Bone marrow (tissue), 2 donors: ENCODE measurements at places on chromosomes 11 and 22.

- DNase-seq: no peak
These were observed 40.7 kb downstream of the MYH9 start for GRCh38 chr22:36347094-36347493.

DNA sequence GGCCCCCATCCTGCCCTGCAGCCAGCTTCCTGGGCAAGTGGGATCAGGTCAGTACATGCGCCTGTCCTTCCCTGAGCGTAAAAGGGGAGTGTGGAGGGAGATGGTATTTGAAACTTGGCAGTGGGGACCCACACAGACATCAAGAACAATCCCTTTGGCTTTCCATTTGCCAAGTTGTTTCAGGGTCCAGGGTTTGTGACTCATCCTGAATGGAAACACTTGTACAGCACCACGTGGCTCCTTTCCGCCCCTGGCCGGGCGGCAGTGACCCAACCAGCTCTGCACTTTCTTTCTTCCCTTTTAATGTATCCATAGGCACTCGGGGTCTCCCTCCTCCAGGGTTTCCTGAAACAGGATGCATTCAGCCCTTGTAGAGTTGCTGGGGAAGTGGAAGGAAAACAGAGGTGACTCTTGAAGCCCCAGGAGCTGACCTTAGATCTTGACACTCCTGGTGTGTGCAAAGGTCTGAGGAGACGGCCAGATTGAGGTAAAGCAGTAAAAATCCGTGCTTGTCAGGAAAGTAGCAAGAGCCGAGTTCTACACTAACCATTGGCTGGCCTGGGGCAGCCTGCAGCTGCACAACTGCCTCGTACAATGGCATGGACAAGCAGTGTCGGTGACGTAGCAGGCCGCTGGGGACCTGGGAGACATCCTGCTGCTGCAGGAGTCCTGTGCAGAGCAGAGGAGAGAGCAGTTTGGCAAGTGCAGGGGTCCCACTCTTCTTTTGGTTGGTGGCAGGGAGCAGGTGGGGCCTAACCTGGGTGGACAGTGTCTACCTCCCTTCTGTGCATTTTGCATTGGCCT lies 189.8 kb downstream of the SNX19 start:
- no peak for DNase-seq

- no peak for DNase-seq
These were observed 42.6 kb upstream of the EED start for GRCh38 chr11:86202013-86202336.

DNA sequence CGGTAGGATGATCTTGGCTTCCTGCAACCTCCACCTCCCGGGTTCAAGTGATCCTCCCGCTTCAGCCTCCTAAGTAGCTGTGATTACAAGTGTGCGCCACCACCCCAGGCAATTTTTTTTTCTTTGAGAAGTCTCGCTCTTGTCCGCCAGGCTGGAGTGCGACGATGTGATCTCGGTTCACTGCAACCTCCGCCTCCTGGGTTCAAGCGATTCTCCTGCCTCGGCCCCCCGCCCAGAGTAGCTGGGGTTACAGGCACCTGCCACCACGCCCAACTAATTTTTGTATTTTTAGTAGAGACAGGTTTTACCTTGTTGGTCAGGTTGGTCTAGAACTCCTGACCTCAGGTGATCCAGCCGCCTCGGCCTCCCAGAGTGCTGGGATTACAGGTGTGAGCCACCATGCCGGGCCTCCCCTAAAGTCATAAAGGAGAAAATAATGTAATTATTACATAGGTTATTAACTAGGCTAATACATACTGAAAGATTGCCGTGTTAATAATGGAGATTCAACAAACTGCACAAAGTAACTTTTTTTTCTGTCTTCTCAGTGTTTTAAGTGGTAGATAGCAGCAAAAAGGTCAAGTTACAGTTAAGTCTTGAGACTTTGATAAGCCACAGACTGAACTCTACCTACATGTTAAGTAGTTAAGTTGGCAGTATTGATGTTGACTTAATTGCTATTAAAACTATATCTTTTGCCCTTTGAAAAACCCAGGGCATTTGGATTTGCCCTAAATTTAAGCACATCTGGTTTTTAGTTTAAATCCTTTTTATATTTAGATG lies 3.9 kb downstream of the CAPRIN1 start:
- DNase-seq: no peak

DNA sequence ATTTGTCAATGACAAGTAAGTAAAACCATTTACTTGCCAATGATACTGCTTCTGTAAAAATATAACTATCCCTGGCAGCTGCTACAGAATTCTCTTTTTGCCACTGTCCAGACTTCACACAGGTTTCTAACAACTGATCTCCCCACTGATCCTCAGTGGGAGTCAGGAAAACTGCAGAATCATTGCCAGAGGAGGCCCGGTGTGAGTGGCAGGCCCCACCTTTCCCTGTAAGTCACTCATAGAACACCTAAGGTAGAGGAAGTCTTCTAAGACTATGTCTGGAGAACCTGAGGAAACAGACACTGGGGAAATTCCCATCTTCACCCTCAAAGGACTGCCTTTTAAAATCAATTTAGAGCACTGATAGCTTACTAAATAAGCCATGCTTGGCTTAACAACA lies 66.3 kb downstream of the ZC3H12C start:
- DNase-seq: no peak

DNA sequence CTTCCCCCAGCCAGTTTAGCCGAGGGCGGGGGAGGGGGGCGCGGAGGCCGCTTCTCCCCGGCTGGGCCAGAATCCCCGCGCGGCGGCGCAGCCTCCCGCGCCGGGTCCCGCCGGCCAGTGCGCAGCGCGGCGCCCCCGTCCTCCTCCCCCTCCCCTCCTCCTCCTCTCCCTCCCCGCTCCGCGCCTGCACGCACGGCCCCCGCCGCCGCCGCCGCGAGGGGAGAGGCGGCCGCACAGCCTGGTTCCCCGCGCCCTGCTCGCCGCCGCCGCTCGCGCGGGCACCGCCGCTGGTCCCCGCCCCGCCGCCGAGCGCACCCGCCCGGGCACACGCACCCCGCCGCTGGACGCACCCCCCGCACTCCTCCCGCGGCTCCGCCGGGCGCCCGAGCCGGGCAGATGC lies at the start of gene FLRT1:
Gene FLRT1, plus strand, starts transcription at position 356 of the 400 bp plus-strand sequence. CDS start 80,337 bp downstream, outside the sequence.
- no peak for DNase-seq

GRCh38 chr11:64100782-64101353 lies 65.0 kb downstream of the MACROD1 start:
- no peak for DNase-seq

- DNase-seq: no peak
These were observed 37.1 kb upstream of the NFRKB start for GRCh38 chr11:129932381-129933067.

DNA sequence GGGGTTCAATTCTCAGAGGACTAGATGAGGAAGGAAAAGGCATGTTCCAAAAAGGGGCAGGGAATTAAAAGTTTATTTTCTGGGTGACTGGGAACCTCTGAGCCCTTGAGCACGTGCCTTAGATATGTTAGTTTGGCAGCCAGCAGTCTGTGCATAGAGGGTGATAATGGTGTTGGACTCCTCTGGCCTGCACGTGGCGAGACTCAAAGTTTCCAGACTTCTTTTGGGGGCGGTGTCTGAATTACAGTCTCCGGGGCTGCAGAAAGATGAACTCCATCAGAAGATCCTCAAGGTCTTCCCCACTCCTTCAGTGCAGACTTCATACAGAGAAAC lies 861 bp upstream of the ZNRF3 start:
- DNase-seq: no peak

DNA sequence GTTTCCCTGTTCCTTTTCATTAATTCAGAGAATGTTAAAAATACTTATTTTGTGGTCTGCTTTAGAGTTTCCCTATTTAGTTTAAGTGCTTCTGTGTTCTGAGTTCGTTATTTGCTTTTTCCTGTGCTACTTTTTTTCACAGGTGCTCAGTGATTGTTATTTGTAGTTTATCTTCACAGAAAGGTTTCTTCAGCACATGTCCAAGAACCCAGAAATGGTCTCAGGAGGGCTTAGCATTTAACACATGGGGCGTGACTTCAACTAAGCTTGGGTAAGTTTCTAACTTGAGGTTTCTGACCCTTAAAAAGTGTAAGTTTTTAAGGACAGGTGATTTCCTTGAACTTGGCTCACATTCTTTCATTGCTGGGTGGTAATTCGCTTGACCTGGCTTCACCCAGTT lies 157.3 kb downstream of the AASDHPPT start:
- no peak for DNase-seq

- DNase-seq: no peak
These were observed 65.2 kb downstream of the PICALM start for GRCh38 chr11:86003654-86004053.

DNA sequence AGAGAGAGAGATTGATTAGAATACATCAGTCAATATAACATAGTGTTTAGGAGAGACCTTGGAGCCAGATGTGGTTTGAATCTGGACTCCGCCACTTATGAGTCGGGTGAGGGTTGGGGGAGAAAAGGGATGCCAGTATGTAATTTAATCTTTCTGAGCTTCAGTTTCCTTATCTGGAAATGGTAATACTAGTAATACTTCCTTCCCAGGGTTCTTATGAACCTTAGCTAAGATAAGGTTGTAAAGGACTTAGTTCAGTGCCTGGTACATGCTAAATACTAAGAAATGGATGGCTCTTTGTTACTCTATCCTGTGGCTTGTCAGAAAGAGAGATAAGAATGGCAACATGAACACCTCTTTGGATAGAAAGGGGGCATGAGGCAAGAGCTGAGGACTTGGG lies 226.1 kb upstream of the NARS2 start:
- no peak for DNase-seq
